ENCODE measurements at places on chromosomes 6 and 20.
A peak's percentile ranks its signal among the peaks of the same experiment; 100 is the strongest.

- no peak for DNase-seq
Measured at GRCh38 chr20:21433329-21433890, 36.1 kb upstream of the NKX2-4 start.

GRCh38 chr20:46021361-46022359 lies 7.4 kb upstream of the SLC12A5 start:
- DNase-seq: no peak

- DNase-seq: peak; percentile 72
Measured at GRCh38 chr6:25050356-25050755, 114.6 kb upstream of the RIPOR2 start.

GRCh38 chr20:37331060-37331857 lies 14.7 kb upstream of the SRC start:
- DNase-seq: no peak

GRCh38 chr20:24208652-24209051 lies 220.1 kb upstream of the GGTLC1 start:
- DNase-seq: no peak

GRCh38 chr6:74320715-74321114 lies 624.7 kb downstream of the CD109 start:
- no peak for DNase-seq

DNA sequence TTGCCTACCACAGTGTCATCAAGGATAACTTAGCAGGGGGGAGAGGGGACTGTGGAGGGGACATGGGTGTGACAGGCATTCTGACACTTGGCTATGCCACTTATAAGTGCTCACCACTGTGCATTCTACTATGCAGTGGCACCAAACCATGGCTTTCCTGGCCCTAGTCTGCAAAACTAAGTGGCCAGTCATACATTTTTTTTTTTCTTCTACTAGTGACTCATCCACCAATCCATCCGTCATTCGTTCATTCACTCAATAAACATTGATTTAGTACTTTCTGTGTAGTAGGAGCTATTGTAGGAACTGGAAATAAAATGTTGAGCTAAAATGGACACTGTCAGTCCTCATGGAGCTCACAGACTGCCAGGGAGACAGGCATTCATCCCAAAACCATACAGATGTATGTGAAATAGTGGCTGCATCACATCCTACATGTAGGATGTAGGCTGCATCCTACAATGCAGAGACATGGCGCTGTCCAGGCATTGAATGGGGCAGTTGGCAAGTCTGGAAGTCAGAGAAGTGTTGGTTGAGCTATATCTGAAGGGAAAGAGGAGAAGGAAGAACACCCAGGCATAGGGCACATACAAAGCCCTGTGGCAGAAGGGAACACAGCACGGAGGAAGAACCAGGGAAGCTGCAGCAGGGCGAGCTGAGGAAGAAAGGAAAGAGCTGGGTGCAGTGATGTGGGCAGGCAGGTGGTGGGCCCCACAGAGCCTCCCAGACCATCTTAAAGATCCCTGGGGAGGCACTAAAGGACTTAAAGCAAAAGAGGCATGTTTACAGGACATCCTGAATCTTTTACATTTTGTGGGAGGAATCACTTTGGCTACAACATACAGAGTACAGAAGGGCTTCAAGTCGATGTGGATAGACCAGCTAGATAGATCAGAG lies 224.4 kb downstream of the UST start:
- DNase-seq: no peak

DNA sequence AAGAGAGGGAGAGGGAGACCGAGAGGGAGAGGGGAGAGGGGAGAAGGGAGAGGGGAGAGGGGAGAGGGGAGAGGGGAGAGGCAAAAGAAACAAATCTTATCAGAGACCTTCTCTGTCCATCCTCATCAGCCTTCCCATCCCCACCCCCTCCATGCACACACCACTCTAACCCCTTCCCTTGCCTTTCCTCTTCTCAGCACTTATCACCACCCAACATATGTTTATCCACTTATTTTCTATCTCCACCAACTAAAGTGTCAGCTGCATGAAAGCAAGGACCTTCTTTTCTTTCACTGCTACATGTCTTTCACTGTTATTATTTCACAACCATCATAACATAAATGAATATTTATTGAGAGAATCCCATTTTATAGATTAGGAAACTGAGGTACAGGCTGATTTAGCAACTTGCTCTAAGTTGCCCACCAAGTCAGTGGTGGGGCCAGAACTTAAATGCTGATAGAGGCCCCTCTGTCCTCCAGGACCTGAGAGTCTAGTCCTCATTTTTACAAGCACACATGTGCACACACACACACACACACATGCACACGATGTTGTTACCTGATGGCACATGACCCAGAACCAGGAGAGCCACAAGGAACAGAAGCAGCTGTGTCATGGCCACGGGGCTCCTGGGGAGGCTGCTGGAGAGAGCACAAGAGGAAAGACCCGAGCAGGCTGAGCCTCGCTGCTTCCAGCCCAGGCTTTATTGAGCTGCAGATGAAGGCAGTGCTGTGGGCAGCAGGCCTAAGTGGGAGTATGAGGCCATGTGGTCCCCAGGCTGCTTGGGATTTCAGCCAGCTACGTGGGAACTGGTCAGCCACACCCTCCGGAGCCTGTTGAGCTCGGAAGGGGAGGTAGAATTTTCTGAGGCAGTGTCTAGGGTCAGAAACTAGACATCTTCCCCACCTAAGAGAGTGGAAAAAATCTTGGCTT lies 2.3 kb downstream of the DEFB124 start:
- no peak for DNase-seq

- DNase-seq: peak; percentile 17
Measured at GRCh38 chr6:88890860-88891845, 72.3 kb downstream of the RNGTT start.

DNA sequence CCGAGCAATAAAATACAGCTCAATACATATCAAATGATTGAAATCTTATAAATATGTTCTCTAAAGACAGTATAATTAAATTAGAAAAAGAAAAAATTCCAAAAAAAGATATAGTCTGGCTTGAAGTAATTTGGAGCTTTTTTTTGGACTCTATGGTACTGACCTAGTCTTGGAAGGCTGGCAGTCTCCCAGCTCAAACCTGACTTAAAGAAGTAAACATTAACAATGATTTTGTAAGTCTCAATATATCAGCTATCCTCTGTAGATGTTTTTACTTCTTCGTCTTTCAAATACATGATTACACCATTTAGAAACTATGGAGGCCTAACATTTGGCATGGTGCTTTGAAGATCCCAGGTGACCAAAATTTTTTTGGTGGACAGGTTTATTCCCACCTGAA lies 14.2 kb downstream of the HINT3 start:
- no peak for DNase-seq

GRCh38 chr20:2624190-2624589 lies 28.2 kb upstream of the NOP56 start:
- DNase-seq: no peak

DNA sequence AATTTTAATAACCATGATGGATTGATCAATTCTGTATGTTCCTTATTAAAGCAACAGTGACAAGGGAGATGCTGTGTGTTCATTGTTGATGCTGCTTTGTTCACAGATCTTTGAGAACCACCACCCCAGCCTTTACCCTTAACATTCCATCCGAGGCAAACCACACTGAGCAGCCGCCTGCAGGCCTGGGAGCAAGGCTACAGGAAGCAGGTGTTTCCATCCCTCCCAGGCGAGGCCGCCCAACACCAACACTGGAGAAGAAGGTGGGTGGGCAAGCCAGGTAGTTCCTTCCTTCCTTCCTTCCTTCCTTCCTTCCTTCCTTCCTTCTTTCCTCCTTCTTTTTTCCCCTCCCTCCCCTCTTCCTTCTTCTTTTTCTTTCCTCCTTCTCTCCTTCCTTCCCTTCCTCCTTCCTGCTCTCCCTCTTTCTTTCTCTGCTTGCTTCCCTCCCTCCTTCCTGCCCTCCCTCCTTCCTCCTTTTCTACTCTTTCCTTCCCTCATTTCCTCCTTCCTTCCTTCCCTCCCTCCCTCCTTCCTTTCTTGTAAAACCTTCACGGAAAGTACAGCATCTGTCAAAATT lies 13.7 kb downstream of the TTLL2 start:
- DNase-seq: no peak

- no peak for DNase-seq
Measured at GRCh38 chr6:56902641-56903464, 52.1 kb upstream of the BEND6 start.

- no peak for DNase-seq
Measured at GRCh38 chr6:10763006-10763405, 15.4 kb downstream of the TMEM14B start.

- DNase-seq: no peak
Measured at GRCh38 chr20:50713657-50714101, 17.7 kb upstream of the PARD6B start.

DNA sequence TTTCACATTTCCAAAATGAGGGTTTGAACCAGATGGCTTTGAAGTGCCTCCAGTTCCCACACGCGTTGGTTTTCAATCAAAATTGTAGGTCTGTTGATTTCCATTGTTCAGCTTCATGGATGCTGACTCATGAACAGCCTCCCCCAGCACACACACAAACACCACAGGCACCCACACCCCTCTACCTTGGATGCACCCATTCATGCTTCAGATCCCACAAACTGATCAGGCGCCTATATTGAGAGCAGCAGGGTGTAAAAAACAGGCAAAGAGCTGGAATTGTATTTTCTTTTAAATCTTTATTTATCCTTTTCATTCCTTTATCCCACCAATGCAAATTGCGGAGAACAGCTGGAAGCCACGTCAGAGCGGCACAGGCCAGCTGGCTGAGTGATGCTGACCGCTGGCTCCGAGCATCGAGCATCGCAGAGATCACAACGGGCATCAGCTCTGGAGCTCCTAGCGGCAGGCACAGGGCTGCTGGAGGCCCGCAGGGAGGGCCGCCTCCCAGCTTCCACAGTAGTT lies 29.3 kb upstream of the TBC1D7 start:
- DNase-seq: no peak

- no peak for DNase-seq
Measured at GRCh38 chr6:14187406-14187805, 69.8 kb downstream of the CD83 start.

DNA sequence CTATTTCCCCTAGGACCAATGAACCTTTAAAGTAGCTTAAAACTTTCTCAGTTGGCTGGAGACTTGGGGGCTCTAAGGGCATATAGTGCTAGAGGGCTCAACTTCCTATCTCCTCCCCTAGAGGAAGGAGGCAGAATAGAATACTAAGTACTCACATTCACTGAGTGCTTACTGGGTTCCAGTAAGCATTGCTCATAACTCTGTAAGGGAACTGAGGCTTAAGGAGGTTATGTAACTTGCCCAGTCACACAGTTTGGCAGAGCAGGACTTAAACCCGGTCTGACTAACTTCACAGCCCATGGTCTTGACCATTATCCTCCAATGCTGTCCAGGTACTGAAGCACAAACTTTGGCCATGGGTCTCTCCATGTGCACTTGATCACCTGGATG lies 12.5 kb downstream of the SESN1 start:
- DNase-seq: no peak

- no peak for DNase-seq
Measured at GRCh38 chr6:16855460-16855859, 94.2 kb upstream of the ATXN1 start.

DNA sequence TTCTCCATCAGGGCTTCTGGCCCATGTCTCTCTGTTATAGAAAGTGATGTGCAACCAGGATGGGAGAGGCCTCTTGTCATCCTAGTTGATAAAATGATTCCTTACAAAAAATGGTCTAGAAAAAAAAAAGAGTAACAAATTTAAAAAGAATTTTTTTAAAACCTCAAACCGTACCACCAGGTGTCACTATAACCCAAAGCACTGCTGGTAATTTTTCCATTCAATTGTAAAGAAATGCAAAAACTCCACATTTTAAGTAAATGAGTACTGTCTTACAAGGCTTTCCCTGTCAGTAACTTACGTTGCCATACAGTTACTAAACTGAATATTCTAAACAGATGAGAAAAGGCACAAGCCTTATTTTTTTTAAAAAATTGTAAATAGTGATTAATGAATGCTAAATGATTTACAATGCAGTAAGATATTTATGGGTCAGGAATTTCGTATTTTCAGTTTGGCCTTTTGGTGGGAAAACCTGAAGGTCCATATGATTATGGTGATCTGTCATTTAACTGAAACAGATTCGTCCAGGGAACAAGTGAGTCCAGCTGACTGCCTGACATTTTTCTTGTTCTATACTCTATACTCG lies 95.4 kb downstream of the OGFRL1 start:
- DNase-seq: no peak

GRCh38 chr6:14277405-14277930 lies 159.9 kb downstream of the CD83 start:
- DNase-seq: no peak

DNA sequence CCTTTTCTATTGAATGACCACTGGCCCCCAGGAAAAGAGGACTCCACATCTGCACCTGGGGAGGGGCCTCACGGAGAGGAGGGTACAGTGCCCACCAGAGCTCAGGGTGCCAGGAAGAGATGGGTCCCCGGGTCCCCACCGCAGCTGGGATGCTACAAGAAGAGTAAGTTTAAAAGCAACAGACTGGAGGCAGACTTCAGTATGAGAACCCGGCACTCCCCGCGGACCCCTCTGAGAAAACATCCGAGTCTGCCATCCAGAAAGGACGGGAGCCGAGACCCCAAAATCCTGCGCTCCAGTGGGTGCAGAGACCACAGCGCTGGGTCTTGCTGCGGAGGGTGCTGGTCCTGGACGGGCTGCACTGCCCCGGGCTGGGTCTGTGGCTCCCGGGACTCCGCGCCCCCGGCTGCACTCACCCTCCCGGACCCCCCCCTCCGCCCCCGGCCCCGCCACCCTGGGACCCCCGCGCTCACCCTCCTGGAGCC lies 350 bp downstream of the HELZ2 start:
- DNase-seq: no peak

DNA sequence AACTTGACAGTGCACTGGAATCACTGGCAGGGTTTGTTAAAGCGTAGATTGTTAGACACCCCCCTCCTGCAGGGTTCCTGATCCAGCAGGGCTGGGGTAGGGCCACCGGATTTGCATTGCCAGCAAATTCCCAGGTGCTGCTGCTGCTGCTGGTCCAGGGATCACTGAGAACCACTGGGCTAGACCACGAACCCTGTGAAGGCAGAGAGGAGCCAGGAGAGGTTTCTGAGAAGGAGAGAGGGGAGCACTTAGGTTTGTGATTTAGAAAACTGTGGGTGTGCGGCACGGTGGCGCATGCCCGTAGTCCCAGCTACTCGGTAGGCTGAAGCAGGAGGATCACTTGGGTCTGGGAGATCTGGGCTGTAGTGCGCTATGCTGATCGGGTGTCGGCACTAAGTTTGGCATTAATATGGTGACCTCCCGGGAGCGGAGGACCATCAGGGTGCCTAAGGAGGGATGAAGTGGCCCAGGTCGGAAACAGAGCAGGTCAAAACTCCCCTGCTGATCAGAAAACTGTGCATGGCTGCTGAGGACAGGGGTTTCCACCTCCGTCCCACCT lies 53.6 kb upstream of the FAM83D start:
- no peak for DNase-seq

- DNase-seq: no peak
Measured at GRCh38 chr6:49329186-49329585, 133.9 kb downstream of the MMUT start.
